ENCODE measurements at places on chromosomes 7 and 10.

DNA sequence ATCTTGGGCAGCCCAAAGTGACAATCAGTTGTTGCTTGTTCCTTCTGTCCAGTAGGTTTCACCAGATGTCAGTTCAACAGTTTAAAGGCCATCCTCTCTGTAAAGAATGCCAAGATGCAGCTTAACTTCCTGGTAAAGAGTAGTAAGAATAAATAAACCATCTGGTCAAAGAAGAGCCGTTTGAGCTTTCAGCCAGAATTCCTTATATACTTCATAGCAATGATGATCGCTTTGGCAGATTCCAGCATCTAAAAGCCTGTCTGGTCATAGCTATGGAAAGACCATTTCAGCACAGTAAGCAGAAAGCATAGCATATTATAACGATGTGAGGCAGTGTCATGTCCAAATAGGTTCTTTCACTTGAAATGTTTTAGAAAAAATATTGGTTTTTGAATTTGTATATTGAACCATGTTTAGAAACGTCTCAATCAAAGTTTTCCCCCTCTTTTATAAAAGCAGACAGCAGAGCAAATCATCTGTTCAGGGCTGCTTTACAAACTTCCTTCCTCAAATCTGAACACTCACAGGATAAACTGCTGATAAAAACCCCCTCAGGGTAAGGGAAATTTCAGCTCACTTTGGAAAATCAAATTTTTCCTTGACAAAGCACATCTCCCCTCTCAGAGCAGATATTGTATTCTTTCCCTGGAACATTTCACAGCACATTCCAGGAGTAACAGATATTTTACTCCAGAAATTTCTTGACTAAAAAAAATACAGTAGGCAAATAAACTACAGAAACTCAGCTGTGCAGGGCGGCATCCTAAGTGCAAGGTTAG is 184.1 kb downstream of the NOC3L start:
- no peak for DNase-seq

GRCh38 chr10:37576154-37576553 is 281.3 kb downstream of the ZNF248 start:
- DNase-seq = no peak

GRCh38 chr10:20746856-20747255 is 150.3 kb downstream of the NEBL start:
- no peak for DNase-seq

DNA sequence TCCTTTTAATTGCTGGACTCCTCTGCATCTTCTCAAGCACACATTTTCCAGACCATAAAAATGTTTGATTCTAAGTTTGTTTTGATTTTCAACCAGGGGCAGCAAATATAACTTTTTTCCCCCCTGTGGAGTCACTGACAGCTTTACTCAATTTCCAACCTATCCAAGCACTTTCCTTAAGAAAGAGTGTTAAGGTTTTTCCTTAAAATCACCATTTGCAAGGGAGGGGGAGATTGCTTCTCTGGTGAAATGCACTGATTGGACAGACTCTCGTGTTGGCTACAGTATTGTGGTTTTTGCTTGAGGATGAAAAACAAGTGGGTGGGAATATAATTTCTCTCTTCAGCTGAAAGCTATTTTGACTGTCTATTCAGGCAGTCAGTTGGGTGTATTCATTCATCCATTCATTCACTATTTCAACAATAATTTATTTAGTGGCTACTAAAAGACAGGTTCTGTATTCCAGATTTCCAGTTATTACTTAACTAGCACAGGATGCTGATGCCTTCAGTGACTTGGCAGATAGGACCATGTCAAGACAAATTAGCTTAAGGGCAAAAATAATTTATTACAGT is 146.3 kb downstream of the BAMBI start:
- DNase-seq = no peak

DNA sequence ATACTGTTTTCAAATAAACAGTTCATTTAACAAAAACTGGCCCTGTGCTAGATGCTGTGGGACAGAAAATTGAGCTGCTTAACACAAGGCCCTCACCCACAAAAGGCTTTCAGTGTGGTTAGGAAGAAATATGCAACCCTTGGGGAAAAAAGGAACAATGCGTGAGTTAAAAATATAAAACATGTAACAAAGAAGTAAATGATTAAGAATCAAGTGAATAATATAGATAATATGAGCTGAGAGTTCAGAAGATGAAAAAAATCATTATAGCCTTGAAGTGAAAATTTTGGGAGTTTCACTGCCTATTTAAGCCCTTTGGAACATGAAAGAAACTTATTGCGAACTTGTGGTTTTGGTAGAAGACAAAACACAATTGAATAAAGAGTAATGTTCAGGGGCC is 495.4 kb downstream of the GFRA1 start:
- no peak for DNase-seq
